ENCODE measurements at places on chromosomes 5 and 9.
A peak's percentile ranks its signal among the peaks of the same experiment; 100 is the strongest.

DNA sequence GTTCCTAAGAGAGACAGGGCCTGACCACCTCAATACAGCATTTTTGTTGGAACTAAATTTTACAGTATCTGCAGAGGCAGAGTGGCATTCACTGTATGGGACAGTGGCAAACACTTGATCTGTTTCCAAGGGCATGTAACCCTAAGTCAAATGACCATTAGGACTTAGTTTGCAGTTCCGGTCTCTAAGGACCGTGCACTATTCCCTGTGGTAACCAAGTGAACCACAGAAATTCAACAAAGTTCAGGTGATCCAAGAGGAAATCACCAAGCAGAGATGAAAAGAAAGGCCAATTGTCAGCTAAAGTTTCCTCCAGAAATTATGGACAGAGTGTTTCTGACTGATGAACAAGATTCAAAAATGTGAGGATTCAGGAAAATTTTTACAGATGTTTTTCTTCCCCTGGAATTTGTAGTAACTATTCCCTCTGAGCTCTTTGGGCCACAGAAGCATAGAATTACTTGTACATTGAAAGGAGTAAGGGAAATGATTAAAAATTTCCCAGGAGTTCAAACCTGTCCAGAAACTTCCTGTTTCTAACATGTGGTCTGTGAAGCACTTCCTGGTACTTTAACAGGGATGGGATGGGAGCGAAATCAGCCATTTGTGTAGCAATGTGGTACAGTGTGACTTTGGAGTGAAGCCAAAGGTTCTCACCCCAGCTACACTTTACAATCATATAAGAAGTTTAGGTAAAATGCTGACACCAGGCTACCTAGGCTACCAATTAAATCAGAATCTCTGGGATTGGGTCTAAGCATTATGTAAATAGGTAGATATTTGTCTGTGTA is 266.1 kb upstream of the MAP3K1 start:
- DNase-seq: no peak

DNA sequence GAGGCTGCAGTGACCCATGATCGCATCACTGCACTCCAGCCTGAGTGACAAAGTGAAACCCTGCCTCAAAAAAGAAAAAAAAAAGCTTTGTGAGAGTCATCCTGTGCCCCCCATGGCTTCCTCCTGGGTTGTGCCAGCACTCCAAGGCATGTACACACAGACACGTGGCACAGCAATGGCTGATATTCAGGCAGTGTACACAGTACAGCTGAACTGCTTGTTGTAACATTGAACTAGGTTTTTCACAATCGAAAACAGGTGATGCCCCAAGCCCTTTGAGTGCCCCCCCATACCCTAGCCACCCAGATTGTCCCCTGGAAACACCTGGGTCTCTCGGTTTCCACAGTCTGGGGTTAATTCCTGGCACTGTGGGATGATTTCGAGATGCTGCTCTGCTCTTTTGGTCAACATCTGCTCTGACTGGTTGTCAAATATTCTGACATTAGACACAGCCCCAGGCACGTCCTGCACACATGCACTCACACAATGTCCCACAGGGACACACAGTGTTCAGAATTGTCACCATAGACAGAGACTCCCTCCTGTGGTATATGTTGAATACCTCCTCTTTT is 9.2 kb downstream of the SPINK4 start:
- no peak for DNase-seq

- no peak for DNase-seq
Measured at GRCh38 chr9:99363509-99363908, 141.4 kb downstream of the SEC61B start.

DNA sequence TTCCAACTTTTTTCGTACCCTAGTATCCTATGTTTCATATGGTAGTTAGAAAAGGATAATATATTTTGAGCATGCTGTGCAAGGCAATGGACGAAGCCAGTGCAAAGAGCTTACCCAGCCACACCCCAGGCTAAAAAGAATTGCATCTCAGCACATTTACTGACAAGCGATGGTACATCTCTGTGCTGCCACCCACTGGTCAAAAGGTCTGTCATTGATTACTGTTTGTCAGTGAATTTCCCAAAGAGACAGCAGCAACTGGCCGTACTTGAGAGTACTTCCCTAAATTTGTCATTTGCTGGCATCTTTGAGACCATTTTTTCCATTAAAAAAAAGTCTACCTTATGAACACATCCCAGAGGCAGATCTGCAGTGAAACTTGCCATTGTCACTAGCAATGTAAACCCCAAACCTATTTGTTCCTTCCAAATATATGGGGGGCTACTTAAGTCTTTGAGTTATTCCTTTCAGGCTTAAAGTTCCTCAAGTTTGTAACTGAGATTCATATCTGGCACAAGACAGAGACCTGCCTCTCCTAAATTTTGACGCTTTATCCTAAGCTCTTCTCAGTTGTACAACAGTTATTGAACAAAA is 184.3 kb downstream of the CTNND2 start:
- peak; percentile 12 for DNase-seq

DNA sequence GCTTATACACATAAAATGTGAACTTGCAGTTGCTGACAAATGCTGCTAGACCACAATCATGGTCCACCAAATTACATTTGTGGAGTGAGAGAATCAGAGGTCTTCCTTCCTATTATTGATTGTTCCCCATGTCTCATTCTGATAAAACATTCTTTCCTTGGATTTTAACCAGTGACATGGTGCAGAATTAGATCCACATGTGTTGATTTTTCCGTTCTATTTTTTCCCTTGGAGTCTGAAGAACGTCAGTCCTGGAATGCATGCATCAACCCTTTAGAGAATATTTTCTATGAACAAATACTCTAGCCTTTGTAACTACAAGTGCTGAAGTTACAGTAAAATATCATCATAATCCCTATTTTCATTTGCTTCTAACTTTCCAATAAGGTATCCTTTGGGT is 170.7 kb upstream of the SPRY4 start:
- DNase-seq: no peak

DNA sequence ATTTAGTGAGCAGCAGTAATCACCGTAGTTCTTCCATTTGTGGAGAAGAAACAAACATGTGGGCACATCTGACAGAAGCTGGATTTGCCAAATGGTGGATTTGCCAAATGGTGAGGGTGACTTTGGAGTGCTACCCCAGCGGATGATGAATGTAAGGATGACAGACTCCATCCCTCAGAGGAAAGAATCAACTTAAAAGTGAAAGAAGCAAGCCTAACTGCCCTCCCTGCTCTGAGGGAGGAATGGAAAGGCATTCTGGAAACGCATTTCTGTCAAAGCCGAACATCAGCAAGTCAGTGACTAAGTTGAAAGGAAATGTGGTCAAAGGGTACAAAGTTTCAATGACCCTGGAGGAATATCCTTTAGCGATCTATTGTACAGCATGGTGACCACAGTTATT is 143.5 kb downstream of the GPBP1 start:
- no peak for DNase-seq

- no peak for DNase-seq
Measured at GRCh38 chr5:56185768-56186311, 47.3 kb downstream of the ANKRD55 start.
